ENCODE measurements at places on chromosomes 13 and 19.

DNA sequence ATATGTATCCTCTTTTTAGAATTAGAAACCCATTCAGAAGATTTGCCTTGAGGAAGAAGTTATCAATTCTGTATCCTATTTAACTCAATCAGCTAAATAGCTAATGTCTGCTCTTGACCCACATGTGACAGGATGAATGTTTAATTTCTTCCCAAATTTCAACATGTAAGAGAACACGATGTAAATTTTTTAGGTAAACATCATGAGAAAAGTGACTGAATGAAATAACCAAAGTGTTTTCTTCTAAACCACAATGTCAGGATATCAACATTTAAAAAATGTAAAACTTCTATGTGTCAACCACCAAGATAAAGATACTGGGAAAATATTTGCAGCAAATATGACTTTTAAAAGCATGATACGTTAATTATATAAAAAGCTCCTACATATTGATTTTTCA lies 302.4 kb downstream of the DCT start:
- DNase-seq = peak; percentile 15

GRCh38 chr19:4130744-4131438 lies 7.0 kb upstream of the MAP2K2 start:
- DNase-seq = peak; percentile 70

DNA sequence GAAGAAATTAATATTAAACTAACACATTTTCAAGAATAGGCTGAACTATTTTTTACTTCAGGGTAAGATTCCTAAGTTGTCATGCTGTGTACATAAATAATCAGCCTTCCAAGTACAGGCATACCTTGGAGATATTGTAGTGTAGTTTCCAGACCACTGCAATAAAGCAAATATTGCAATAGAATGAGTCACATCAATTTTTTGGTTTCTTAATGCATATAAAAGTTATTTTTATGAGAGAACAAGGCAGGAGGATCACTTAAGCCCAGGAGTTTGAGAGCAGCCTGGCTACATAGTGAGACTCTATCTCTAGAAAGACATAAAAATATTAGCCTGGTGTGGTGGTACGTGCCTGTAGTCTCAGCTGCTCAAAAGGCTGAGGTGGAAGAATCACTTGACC lies 511.5 kb downstream of the UQCRFS1 start:
- peak; percentile 55 for DNase-seq

DNA sequence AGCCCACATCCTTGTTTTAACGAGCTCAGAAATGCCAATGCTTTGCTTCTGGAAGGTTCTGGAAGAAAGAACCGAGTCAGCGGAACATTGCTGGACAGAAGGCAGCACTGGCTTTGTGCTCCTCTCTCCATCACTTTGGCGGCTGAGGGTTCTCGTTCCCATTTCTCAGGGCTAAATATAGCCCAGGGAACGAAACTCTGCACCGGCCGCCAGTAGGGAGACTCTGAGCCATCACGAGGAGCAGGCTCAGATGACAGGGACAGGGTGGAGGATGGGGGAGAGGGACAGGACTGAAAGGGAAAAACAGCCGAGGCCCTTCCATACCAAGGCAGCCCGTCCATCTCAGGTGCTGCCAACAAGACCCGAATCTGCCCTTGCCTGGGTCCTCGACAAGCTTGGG lies 166.4 kb downstream of the CACNA1A start:
- DNase-seq = no peak

DNA sequence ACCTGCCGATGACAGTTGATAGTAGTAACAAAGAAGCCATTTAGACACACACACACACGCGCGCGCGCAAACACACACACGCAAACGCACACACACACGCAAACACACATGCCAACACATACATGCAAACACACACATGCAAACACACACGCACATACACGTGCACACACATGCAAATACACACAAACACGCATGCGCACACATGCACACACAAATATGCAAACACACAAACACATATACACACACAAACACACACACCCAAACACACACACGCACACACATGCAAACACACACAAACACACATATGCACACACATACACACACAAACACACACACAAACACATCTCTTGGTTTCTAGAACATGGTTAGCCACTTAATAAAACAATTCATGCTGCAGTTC lies 50.1 kb downstream of the ZNF557 start:
- no peak for DNase-seq

DNA sequence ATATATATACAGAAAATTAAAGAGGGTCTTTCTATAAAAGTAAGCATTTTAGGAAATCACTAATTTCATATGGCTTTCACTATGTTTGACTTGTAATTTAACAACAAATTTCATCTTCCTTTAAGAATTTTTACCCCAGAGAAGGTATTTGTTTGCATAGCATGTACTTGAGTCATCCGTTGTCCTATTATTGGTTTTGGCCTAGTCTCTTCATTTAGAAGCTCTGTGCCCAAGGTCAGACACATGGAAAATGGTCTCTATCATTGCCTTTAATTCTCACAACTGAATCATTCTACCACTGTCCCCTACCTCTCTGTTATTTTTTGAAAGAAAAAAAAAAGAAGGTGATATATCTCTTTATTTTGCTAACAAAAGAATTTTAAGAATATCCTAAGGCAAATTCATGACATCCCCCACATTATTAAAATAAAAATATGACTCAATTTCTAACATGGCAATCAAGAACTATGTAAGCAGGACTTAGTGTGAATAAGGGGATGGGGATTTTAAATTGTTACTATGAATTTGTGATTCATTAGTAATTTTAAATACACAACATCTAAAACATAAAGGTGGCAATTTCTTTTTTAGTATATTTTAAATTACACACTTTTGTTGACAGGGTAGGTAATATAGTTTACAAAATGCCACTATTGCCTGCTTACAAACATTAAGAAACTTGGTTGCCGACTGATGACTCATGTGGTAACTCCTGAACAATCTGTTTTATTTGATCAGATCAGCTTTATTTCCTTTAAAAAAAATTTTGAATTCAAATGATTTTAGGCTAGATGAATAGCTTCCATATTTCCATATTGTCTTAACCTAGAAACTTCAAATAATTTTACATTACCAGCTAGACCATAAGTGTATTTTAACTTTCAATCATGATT lies 13.9 kb downstream of the SLITRK5 start:
- no peak for DNase-seq

- DNase-seq = no peak
Measured at GRCh38 chr13:83914368-83914767, 32.1 kb upstream of the SLITRK1 start.

- no peak for DNase-seq
Measured at GRCh38 chr19:18869781-18870530, 26.0 kb downstream of the CERS1 start.

DNA sequence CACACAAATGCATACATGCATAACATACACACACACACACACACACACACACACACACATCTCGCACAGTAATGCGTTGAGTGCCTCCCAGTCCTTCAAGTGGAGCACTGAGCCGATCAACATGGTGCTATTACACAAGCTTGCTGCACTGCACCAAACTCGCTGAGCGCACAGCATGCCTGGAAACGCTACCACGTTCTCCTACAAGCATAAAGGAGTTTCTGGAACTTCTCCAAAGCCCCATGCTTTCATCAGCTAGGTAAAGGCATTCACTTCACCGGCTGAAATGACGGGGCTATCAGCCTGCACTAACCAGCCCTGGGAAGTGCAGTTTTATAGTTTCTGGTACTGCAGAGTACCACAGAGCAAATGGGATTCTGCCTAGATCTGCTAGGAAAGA lies 92.7 kb downstream of the FGF14 start:
- DNase-seq = no peak

- peak; percentile 81 for DNase-seq
Measured at GRCh38 chr19:44111910-44112463, 1.2 kb upstream of the ZNF225 start.

- no peak for DNase-seq
Measured at GRCh38 chr19:33805840-33806433, 9.3 kb downstream of the KCTD15 start.

DNA sequence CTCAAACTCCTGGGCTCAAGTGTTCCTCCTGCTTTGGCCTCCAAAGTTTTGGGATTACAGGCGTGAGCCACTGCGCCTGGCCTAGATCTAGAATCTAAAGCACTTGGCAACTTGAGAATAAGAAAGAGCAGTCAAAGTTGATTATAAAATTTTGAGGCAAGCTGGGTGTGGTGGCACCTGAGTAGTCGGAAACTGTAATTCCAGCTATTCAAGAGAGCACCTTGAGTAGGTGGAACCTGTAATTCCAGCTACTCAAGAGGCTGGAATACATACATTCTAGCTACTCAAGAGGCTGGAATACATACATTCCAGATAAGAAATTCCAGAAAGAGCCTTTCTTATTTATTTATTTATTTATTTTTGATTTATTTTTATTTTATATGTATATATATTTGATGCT lies 8.3 kb upstream of the NAA16 start:
- DNase-seq = no peak

DNA sequence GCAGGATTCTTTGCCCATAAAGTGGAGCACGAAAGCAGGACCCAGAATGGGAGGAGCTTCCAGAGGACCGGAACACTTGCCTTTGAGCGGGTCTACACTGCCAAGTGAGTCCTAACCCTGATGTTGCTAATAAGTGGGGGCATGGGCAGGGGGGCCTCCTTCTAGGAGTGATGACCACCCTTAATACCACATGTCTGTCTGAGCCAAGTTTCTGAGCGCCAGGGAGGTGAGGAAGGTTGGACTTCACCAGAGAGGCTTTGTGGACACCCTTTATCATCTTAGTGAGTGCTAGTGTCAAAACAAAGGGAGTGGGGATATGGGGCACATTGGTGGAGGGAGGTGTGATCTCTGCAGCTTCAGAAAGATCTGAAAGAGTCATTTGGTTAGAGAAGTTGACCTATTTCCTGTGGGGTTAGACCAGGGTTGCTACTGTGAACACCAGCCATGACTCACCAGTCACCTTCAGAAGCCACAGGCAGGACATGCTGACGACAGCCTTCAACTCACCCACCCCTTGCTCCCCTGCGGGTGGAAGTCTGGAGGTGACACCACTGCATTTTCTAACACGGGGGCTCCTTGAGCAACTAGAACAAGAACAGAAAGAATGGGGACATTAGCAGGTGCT lies 8.8 kb downstream of the ALOX5AP start:
- no peak for DNase-seq

DNA sequence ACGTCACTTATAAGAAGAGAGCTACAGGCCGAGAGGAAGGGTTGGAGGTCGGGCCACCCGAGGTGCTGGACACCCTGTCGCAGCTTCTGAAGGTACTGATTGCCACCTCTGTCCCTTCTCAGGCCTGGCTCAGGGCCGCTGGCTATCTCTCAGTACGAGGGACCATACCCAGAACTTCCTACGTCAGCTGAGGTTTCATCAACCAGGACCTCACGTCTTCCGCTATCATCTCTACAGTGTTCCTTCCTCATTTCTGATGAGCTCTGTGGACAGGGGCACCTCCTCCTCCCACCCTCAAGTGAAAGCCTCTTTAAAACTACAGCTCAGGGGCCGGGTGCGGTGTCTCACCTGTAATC lies 58.2 kb upstream of the USE1 start:
- no peak for DNase-seq

DNA sequence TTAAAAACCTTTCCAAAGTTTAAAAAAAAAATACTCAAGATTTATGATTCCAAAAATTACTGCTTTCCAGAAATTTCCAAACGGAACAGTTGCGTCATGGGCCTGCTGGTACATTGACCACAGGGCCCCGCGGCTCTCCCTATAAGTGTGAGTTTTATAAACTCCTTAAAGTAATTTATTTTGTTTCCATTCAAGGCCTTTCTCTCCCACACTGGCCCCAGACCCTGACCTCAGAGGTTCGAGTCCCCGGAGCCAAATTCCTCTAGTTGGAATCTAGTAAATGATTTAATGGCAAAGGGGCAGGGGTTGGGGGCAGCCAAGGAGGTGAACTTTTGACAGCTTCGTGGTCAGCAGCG lies 97.5 kb downstream of the INSR start:
- no peak for DNase-seq

DNA sequence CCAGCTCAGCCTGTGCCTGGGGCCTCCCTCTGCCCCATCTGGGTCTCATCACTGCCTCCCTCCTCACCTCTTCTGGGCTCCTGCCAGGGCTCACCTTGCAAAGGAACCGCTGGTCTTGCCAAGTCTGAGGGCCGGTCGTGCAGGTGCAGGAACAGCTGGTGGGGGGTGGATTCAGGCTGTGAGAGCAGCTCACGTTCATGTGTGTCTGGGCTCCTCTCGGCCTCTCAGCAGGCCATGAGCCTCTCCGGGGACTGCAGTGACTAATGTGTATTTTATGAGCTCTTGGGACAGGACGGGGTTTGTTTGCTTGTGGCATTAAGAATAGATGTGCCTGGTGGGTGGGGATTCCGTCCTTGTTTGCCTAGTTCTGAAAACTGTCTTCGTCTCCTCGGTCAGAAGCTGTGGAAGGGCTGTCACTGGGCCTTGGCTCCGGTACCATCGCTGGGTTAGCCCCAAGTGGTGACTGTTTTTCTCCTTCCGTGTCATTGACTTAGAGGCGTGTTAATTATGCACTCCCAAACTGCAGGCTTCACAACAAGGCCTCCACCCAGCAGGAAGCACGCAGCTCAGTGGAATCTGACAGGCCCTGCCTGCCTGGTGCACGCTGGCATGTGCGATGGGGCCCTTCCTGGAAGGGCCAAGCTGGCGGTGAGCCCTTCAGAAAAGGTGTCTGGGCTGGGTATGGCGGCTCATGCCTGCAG lies 77.6 kb downstream of the KDM4B start:
- peak; percentile 24 for DNase-seq

- DNase-seq = no peak
Measured at GRCh38 chr13:89980896-89981295, 1366.6 kb upstream of the MIR17HG start.

- no peak for DNase-seq
Measured at GRCh38 chr19:5719274-5719960, 529 bp downstream of the LONP1 start.

DNA sequence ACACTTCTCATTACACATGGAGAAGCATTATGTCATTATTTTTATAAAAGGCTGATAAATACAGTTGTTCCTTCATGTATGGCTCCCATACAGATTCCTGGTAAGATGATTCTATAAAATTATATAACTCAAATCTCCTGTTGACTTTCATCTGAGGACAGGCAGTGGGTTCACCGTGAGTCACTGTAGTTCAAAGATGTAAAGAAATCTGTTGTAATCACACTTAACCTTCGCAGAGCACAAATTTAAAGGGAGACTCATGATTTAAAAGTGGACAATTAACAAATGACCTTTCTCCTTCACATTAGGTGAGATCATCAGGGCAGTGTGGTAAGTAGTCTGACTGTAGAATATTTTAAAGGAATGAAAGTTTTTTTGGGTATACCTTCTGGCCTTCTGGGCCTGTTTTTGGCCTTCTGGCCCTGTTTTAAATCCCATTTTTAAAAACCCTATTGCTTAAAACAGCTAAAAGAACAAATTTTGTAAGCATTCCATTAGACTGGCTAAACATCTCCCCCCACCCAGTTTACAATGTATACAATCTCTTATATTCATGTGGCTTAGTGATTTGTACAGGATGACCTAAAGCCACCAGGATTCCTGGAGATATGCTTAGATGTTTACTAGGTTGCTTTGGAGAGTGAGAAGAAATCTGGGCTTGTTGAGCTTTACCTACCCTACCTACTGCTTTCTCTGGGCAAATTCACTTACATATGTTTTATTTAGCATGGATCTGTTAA lies 171.2 kb downstream of the ITGBL1 start:
- DNase-seq = peak; percentile 28

Measured in fibroblast of skin of abdomen (primary cell).